Posterior vena cava (tissue), 2 donors: ENCODE measurements at places on chromosomes 2 and 18.

- DNase-seq, result no peak
Observed at GRCh38 chr2:115414466-115414865, 972.0 kb downstream of the DPP10 start.

DNA sequence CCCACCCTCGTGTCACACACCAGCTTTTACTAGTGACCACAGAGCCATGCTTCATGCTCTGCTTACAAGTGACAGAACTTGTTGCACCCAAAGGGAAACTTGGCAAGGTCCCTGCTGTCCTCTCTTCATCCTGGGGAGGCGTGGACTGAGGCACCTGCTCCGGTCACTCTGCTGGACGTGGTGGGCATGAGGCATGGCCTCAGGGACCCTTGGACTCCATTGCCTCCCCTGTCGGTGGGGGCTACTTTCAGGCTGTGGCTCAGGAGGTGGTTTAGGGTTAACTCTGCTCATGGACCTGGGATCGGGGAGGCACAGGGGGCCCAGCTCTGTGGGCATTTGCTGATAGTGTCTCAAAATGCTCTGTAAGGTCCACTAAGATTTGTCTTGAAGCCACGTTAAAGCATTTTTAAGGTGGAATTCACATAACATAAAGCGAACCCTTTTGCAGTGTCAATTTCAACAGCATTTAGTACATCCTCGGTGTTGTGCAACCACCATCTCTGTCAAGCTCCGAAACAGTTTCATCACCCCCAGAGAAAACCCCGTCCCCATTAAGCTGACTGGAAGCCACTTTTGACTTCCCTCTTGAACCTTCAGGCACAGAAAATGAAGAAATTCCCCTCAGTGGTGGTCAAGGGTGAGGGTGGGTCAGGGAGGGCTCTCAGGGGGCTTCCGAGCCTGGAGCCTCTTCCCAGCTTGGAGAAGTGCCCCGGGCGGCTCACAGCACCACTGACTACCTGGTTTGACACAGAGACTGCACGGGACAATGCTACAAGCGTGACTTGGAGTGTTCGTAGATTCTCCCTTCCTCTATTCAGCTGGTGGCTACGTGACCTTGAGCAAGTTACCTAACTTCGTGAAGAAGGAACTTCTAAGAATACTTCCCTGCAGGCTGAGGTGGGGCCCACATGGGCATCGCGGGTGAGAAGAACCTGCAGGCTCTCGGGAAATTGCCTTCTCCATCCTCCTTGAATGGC, 100.0 kb upstream of the HDAC4 start:
- DNase-seq, result no peak

GRCh38 chr2:85772841-85773491, 19.2 kb downstream of the ATOH8 start:
- no peak for DNase-seq

GRCh38 chr18:78699499-78699898, 280.1 kb upstream of the SALL3 start:
- no peak for DNase-seq

GRCh38 chr18:23314672-23315071, 138.4 kb upstream of the RIOK3 start:
- no peak for DNase-seq

- no peak for DNase-seq
Observed at GRCh38 chr2:120791243-120791961, 55.7 kb downstream of the GLI2 start.

DNA sequence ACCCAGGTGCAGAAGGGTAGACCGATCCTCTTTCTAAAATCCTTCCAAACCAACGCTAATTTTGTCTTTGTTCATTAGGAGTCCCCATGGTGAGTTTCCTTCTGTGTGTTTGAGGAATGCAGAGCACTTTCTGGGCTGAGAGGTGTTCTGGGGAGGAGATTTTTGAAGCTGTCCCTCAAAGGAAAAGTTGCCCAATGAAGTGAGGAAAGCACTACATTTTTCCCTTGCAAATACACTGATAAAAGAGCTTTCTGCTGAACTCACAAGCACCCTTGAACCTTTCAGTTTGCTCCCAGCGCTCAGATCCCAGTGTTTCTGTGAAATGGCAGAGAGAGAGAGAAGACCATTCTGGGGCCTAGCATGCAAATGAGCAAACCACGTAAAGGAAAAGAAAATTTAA, 299.6 kb upstream of the FANCL start:
- DNase-seq, result no peak

DNA sequence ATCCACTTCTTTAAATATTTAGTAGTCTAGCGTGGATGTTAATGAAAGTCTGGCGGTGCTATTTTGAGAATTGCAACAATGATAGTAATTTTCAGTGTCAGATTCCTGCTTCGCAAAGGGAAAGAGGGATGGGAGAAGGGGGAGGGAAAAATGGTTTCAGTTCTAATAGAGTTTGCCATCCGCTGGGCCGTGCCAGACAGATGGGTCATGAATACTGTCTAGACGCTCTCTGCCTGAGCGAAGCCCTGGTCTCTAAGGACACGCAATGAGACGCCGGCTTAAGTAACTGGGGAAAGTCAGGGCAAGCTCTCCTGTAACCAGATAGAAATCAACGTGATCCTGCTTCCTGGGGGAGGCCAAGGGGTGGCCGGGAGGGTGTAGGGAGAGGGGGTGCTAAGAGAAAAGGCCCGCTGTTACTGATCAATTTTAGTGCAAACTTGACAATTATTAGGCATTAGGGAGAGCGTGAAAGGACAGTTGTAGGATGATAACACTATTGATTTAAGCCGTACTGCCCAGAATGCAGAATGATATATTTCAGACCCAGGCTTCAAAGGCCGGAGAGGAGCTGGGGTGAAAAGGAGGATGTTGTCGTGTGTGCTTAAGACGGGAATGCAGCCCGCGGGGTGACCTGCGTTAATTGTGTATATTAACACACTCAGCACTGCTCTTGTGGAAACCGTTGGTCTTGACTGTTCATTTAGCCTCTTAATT, 229.2 kb downstream of the LDLRAD4 start:
- peak; percentile 93 for DNase-seq

GRCh38 chr2:105674859-105675541, 69.7 kb upstream of the NCK2 start:
- DNase-seq, result peak; percentile 49

GRCh38 chr2:106026271-106027190, 167.6 kb downstream of the UXS1 start:
- no peak for DNase-seq

- DNase-seq, result no peak
Observed at GRCh38 chr2:191247381-191248057, 2.3 kb downstream of the MYO1B start.

DNA sequence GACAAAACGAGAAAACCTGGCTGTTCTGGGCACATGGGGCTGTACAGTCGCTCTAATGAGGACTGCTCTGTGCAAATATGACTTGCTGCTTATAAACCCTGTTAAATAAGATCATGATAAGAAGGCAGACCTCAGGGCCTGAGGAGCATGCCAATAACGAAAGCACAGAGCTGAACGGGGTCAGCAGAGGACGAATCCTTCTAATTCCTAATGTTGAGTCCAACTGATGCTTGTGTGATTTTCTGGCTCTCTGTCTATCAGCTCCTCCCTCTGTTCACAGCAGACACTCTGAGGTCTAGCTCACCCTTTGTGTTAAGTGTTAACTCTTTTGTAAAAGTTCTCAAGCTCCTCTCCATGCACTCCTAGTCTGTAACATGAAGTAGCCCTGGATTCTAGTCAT, 167.2 kb upstream of the REV1 start:
- no peak for DNase-seq

DNA sequence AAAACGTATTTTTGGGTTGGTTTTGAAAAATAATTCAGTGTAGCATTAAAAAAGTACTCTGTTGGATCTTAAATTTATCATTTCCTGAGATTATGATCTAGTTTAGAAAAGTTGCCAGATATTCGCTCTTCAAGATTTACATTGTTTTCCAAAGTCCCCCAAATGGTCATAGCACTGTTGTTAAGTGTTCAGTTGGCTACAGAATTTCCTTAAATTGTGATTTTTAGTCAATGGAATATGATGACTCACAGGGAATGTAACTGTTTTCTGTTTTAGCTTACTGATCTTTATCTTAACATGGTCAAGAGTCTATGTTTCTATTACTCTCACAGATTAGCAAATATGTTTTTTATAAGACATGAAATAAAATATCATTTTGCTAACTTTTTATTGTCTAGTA, 23.2 kb downstream of the PLCL1 start:
- no peak for DNase-seq

- no peak for DNase-seq
Observed at GRCh38 chr18:74373428-74373827, 57.8 kb downstream of the C18orf63 start.

GRCh38 chr2:237351796-237352195, 62.2 kb downstream of the COL6A3 start:
- DNase-seq, result no peak

DNA sequence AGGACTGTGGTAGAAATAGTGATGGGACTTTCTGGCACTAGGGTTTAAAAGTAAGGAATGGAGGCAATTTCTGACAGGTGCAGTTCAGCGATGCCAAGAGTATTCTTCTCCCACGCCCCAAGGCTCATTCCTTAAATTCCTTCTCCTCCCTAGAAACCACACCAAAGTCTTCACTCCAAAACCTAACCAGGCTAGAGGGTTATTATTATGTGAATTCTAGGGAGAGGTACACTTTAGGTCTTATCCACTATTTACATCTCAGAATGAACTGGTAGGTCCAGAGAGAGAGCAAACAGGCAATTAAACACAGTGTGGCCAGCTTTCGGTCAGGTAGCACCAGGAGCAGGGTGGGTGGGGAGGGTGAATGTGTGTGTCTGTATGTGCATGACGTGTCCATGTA, 11.4 kb downstream of the IL1F10 start:
- no peak for DNase-seq

DNA sequence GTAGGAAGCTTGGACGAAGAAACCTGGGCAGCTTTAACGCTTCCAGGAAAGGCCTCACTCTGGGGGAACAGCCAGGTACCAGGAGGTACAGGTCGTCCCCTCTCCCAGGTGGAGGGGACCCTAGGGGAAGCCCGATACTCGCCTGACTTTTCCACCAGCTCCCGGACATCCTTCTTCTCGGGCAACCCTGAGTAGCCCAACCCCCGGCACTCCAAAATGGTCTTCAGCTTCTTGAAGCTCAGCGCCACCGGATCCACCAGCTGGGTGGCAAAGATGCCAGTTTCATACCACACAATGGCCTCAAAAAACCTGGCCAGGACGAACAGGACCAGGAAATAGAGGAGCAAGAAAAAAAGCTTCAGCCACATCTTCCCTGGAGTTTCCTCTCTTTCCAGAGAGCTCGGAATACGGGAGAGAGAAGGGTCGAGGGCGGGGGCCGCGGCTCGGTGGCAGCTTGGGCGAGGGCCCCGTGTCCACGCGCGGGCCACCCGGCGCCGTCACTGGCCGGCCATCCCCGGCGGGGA, 1.1 kb downstream of the RNF103 start:
- no peak for DNase-seq

DNA sequence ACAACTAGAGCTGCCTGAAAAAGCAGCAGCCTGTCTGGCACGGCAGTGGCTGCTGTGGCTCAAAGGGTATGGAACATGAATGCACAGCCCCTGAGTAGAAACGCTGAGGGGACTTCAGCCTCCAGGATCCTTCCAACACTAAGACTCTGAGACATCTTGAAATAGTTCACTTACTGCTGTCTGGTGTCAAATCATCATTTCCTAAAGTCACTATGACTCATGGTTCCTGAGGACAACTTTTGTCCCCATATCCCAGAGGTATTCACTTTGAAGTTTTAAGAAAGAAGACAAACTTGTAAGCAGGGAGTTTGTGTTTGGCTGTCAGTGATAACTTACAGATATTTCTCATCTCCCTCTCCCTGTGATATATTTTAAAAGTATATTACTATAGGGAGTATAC, 33.3 kb upstream of the NEB start:
- no peak for DNase-seq

DNA sequence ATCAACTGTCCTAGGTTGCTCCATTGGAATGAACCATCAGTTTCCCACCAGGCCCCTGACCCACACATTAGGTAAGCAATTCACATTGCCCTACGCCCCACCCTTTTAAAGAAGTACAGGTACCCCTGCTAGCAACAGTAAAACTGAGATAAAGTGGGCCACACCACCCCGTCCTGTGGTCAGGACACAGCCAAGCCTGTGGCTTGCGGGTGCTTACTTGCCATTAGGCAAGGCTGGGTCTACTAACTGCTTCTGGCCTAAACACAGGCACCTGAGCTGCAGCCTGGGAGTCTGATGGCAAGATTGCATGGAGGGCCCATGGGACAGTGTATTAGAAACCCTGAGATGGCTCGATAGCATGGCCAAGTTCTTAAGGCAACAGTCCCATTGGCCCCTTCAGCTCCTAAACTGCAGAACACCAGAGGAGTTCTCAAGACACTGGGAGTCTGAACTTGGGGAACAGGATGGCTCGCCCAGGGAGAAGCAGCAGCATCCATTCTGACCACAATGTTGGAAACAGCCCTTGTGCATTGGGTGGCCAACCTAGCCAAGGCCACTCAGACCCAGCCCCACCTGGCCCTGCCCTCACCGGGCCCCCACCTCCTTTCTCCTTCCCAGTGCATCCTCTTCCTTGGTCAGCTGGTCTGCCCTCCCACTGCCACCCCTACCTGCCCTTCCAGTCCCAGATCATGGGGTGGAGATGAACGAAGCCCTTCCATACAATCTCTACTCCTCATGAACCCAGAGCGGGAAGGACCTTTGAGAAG, 177.1 kb downstream of the TNS1 start:
- DNase-seq, result no peak

- DNase-seq, result no peak
Observed at GRCh38 chr2:234142530-234142929, 92.0 kb downstream of the SPP2 start.

DNA sequence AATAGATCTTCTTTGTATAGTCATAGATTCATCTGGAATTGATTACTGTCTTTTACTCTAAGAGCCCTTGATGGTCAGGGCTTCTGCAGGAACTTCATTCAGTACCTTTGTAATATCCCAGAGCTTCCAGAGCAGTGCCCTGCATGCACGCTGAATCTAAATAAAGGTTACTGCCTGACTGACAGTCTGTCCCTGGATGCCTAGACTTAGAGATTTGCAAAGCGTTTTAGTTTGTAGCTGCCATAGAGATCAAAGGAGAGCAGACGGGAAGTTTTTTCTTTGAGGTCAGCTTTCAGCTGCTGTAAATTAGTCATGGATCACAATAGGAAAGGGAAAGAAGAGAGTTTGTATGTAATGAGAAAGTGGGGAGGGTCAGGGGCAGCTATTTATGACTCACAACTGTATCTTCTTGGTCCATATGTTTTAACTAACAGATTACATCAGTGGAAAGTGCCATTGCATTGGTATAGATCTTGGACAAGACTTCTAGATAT, 45.2 kb upstream of the NYAP2 start:
- no peak for DNase-seq

DNA sequence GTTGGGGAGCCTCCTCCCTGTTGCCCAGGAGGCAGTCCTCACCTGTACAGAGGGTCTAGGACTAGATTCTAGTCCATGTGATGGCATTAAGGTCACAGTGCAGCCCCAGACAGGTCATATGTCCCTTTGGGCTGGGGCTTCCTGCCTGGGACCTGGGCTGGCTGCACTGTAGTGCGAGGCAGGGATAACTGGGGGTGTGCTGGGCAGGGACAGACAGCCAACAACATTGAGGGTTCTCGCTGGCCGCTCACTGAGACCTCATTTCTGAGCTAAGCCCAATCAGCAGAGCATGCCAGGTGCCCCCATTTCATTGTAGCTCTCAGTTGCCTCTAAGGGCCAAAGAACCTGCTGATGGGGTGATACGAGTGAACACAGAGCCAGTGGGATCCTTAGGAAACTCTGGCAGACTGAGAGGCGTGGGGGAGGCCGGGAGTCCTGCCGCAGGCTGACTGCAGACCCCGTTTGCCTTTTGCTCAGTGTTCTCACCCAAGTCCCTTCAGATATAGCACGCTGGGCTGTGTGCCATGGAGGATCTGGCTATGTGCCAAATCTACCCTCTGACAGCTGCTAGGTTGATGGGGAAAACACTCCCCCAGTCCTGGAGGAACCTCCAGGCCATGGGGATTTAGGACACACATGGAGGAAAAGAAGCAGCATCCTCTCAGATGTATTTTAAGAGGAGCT, 51.9 kb downstream of the DYSF start:
- peak; percentile 42 for DNase-seq
